ENCODE measurements at places on chromosomes 6 and 20.

DNA sequence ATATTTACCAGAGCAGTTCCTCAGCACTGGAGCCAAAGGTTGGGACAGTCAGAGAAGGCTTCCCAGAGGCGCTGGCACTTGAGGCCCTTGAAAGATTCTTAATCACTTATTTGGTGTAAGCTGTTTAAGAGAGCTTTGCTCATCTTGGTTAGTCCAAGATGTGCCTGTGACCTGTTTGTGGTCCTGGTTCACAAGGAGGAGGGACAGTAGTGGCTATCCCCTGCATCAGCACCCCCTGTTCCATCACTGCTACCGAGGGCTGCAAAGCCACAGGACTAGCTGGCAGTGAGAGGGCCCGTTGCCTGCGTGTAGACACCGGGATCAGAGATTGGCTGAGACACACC lies 35.7 kb downstream of the VEGFA start:
- no peak for DNase-seq

GRCh38 chr6:6920987-6921313 lies 186.8 kb upstream of the RREB1 start:
- DNase-seq = no peak

GRCh38 chr6:16570221-16570553 lies 191.1 kb downstream of the ATXN1 start:
- DNase-seq = no peak

DNA sequence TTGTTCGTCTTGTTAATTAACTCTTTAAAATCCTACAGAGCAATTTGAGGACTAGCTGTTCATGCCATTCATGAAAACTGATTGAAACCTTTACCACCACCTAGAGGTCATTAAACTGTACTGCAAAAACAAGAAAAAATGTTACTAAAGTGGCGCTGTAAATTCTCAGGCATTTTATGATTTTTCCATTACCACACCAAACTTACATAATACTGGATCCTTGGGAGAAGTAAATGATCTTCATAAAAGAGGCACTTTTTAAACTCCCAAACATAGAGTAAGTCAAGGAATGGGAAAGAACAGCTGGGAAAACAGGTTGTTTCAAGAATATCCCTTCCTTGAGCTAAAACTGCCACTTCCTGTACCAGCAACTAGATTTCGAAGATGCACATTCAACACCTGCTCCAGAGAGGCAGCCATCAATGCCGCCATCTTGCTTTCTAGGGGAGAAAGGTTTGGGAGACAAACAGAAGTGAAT lies 54.3 kb downstream of the MYLIP start:
- DNase-seq = no peak

DNA sequence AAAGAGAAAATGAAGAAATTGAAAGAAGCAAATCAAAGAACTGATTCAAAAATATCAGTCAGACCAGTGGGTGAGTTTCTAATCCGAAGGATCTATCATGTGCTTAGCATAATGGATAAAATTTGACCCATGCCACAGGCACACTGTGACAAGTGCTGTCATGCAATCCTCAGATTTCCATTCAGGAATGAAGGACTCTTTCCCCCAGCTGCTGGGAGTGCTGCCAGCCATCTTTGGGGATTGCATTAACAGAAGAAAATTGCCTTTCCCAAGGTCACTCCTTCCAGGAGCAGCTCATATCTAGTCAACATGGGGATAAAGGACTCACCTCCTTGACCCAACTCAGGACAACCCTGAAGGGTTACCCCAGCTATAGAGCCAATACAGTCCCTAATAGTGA lies 316.7 kb upstream of the TBX18 start:
- DNase-seq = no peak

GRCh38 chr6:44498436-44498835 lies 110.9 kb downstream of the CDC5L start:
- DNase-seq = no peak

- no peak for DNase-seq
Measured at GRCh38 chr20:840503-840857, 7.0 kb downstream of the FAM110A start.

- no peak for DNase-seq
Measured at GRCh38 chr6:164377348-164377918, 932.0 kb downstream of the C6orf118 start.

DNA sequence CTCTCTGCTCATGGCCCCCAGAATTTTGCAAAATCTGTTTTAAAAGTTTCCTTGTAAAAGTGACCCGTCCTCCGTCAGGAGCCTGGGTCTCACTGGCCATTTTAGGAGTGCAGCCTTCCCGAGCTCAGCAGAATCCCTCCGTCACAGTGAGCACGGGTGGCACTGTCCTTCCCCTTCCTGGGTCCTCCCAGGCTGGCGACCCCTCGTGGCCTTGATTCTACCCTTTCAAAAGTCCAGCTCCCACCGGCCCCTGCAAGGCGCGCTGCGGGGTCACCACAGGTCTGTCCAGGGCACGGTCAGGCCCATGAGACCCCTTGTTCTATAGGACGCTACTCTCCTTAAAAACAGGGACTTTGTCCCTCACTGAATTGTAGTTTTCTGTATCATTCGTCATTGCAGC lies 112.7 kb downstream of the PSMB1 start:
- no peak for DNase-seq

DNA sequence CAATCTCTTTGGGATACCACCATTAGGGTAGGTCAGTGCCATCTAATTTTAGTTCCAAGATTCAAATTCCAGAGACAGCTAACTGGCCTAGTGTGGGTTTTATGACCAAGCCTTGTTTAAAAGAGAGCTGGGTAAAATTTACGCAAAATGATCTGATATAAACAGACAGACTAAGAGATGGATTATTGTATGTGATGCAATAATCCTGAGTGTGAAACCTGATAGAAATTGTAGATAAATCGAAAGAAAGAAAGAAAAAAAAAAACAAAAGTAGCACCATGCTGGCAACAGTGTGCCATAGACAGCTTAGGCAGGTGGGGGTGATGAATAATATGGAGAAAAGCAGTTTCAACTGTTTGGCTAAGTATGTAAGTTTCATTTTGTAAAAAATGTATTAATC lies 2.9 kb downstream of the ZNF184 start:
- no peak for DNase-seq

GRCh38 chr20:62879275-62880146 lies 17.9 kb upstream of the TCFL5 start:
- no peak for DNase-seq

- no peak for DNase-seq
Measured at GRCh38 chr6:4259391-4259790, 124.0 kb upstream of the ECI2 start.

DNA sequence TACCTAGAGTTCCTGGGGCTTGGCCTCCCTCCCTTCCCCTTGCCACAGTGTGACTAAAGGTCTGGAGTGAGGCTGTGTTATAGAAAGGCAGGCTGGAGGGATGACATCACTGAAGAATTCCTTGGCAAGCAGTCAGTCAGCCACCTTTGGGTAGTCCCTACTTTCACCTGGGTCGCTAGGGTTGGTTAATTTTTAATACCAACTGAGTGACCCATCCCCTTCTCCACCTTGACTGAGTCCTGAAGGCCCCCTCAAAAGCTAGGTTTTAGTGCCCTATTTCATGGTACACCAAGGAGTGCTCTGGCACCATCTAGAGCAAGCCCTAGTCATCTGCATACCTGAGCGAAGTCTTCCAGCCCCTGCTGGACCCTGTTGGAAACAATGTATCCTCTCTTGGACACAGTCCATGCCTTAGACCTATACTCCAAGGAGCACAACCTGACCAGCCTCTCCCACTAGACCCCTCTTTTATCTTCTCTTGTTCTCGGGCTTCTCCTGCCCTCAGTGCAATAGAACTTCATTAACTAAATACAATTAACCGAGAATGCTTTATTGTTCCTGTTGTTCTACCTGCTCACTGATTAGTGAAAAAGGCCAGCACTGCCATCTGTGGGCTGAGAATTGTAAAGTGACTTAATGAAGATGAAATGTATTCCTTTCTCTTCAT lies 44.6 kb downstream of the RIN2 start:
- no peak for DNase-seq

DNA sequence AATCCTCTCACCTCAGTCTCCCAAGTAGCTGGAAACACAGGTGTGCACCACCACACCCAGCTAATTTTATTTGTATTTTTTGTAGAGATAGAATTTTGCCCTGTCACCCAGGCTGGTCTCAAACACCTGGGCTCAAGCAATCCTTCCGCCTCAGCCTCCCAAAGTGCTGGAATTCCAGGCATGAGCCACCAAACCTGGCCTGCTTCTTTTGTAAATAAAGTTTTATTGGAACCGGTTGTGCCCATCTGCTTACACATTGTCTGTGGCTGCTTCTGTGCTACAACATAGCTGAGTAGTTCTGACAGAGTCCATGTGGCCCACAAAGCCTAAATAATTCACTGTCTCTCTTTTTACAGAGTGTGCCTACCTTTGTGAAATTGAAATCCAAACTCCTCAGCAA lies 109.7 kb upstream of the NRSN1 start:
- DNase-seq = no peak

DNA sequence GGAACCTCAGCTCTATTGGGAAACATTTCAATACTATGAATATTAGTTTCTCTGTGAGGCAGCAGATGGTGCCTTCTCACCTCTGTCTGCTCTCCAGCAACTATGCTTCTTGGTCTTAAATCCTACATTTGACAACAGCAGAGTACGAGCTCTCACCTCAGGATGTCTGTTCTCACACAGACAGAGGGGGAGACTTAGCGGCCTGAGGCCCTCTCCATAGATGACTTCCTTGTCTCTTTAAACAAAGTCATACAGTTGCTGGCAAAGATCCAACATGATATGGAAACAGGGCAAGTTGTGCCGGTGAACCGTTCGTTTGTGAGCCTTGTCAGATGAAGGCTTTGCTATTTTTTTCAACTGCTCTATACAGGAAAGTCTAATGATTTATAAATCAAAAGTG lies 43.7 kb upstream of the GABRR1 start:
- DNase-seq = no peak

- DNase-seq = no peak
Measured at GRCh38 chr6:48511378-48511777, 400.4 kb upstream of the PTCHD4 start.

GRCh38 chr6:2157441-2158127 lies 87.8 kb downstream of the GMDS start:
- no peak for DNase-seq

- no peak for DNase-seq
Measured at GRCh38 chr6:9583753-9584352, 831.0 kb downstream of the TFAP2A start.

GRCh38 chr20:20037960-20038359 lies 14.3 kb downstream of the CRNKL1 start:
- no peak for DNase-seq

DNA sequence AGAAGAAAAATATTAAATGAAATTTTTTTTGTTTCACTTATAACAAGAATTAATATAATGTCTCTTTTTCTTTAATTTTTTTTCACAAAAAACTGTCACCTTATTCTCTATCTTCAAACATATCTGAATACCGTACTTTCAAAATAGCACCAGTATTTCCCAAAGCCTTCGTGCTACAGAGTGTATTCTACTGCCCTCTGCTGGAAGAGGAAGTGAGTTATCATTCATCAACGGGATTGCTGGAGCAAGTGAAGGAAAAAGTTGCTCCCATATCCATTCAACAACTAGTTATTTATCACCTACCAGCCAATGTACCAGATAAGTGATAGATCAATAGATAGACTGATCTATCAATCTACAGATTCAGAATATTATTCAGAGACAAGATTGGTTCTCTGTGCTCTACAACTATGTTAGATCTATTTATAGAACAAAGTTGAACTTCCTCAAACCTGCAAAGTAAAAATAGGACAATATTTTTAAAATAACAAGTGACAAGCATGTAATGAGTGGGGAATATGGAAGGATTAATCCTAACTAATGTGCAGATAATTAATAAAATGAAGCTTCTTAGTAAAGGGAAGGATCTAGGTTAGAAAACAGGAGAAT lies 26.7 kb upstream of the TFAP2B start:
- DNase-seq = no peak

DNA sequence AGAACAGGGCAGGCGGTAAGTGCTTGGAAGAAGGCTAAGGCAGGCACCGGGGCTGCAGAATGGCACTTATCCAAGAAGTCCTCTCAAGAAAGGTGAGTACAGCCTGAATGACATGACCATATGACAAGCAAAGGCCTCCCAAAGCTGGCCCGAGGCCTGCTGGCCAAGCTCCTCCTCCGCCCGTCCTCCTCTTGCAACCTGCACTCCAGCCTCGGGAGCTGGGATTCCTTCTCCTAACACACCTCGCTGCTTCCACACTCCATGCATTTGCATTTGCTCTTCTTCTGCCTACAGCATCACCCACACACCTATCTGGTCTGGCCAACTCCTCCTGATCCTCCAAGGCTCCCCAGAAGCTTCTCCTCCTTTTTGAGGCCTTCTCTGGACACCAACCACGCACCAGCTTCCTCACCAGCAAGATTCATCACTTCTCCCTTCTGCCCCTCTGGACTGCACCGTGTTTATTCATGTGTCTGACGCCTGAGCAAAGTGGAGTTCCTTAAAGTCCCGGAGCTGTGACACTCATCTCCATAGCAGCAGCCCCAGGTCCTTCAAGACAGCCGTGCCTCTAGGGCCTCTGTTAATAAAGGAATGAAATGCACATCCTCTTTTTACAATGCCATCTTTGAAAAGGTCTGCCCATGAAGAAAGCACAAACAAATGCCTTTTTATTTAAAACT lies 32.3 kb downstream of the CNKSR3 start:
- no peak for DNase-seq

- no peak for DNase-seq
Measured at GRCh38 chr20:56088375-56088774, 83.1 kb upstream of the CBLN4 start.

GRCh38 chr20:57375652-57376230 lies 15.5 kb upstream of the RBM38 start:
- no peak for DNase-seq

- no peak for DNase-seq
Measured at GRCh38 chr20:57993716-57994431, 234.6 kb downstream of the ANKRD60 start.

DNA sequence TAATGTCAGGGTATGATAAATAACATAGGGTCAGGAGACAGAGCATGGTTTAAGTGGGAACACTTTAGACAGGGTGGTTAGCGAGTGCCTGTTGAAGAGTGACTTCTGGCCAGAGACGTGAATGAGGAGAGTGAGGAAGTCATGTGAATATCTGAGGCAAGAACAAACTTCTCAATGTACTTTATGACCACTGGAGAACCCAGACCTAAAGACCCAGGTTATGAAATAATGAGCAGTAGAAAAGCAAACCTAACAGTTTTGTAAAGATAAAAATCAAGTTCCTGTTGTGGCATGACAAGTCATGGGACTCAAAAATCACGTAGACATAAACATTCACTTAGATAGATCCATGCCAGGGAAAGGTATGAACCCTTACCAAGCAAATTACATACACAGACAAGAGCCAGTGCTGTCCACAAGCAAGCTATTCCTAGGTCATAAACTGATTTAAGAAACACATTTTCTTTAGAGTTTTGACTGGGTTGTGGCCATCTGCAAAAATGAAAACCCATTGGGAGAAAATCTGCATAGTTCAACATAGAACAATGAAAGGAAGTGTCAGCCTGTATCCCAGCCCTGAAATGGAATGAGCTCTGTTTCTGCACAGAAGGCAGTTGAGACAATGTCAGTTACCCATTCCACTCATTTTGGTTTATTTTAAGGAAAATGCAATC lies 2.2 kb upstream of the MYCT1 start:
- DNase-seq = no peak

- DNase-seq = no peak
Measured at GRCh38 chr20:7449269-7449668, 491.0 kb downstream of the HAO1 start.

- no peak for DNase-seq
Measured at GRCh38 chr6:8760951-8761350, 325.6 kb upstream of the SLC35B3 start.

Data from effector CD8-positive, alpha-beta T cell (primary cell).